ENCODE measurements at places on chromosomes 4 and X.

GRCh38 chr4:180189666-180190065 lies 2053.5 kb upstream of the TENM3 start:
- DNase-seq: no peak

GRCh38 chr4:46393606-46394005 lies 3.7 kb upstream of the GABRA2 start:
- no peak for DNase-seq

GRCh38 chr4:188433741-188434315 lies 294.6 kb downstream of the TRIML1 start:
- no peak for DNase-seq

DNA sequence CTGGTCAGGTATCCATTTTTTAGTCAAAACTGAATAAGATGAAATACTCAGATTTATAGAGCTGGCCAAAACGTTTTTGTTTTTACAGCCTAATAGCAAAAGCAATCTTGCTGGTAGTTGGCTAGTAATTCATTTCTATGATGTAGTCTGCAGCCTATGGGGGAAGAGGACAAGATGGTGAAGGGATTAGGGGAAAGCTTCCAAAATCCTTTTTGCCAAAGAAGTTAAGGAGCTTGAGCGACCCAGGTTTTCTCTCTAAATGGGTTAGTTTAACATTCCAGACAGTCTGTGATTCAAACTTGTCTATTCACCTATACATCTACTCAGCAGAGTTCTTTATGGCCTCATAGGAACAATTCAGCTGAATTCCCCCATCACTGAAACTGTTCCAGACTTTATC lies 89.8 kb upstream of the SPRY1 start:
- DNase-seq: no peak

- DNase-seq: no peak
Measured at GRCh38 chr4:88027611-88028608, 20.5 kb downstream of the PKD2 start.

All from stimulated activated CD8-positive, alpha-beta memory T cell treated with anti-CD3 and anti-CD28 coated beads, Interleukin-4, amount 100 ng/mL, for 4 hours (primary cell).